ENCODE measurements at places on chromosomes 13 and 19.
A peak's percentile ranks its signal among the peaks of the same experiment; 100 is the strongest.

DNA sequence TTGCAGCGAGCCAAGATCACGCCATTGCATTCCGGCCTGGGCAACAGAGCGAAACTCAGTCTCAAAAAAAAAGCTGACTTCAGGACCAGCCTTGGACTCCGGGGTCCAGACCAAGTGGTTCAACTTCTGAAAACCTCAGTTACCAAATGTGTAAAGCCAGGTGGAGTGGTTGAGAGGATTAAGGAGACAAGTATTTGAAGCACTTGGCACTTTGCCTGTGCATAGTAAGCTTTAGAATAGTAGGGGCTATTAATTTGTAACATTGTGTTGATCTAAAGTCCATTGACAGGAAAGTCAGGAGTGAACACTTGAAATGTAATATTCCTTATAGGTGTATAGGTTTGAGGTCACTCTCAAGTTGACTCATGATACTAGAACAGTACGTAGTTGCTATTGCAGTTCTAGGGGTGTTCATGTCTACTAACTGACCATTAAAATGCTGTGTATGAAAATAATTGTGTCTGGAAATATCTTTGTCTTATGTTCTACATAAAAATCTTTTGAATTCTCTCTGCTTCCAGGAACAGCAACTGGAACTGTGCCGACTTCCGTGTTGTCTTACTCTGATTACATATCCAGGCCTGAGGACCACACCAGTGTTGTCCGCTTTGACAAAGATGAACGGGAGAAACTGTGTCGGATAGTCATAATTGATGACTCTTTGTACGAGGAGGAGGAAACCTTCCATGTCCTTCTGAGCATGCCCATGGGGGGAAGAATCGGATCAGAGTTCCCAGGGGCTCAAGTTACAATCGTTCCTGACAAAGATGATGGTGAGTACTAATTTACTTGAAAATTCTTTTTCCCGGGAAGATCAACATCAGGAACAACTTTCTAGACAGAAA lies 97.4 kb downstream of the FREM2 start:
- DNase-seq = no peak

DNA sequence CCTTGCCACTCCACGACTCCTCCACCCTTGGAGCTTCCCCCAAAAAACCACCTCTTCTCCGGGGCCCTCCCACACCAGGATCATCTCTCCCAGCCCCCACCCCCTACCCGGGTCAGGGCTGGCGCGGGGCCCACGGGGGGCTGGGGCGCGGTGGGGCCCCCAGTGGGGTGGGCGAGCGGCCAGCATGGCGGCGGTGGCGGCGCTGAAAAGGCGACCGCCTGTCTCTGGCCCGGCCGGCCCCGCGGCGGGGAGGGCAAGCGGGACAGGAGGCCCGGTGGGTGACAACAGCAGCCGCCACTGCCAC lies 850 bp downstream of the DYRK1B start:
- DNase-seq = peak; percentile 32

DNA sequence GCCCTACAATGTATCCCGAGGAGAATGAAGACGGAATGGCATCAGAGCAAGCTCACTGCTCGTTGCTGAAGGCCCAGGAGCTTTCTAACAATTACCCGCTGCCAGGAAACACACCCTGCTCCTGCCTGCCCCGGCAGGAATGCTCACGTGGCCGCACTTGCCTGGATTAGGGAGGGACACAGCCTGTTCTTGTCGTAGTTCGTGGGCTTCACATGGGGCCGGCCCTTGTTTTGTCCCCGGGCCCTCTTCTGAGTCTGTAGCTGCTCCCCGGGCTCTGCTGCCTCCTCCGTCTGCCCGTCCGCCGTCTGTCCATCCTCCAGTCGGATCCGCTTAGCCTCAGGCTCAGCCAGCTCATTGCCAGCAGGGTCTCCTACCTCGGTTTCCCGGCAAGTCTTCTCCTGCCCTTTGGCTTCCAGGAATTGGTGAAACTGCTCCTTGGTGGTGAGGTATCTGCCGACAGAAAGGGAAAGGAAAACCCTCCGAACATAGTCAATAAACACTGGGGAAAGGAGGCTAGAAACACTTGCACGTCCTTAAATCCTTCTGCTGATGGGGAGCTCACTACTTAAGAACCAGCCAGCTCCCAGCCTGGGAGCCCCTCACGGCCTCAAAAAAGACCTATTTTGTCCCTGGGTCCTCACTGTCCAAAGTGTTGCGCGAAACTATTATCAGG lies 941 bp downstream of the DUS3L start:
- no peak for DNase-seq

GRCh38 chr13:38980750-38981078 lies 9.9 kb downstream of the STOML3 start:
- DNase-seq = no peak

GRCh38 chr19:9165261-9165660 lies 13.5 kb upstream of the OR7D2 start:
- DNase-seq = no peak

DNA sequence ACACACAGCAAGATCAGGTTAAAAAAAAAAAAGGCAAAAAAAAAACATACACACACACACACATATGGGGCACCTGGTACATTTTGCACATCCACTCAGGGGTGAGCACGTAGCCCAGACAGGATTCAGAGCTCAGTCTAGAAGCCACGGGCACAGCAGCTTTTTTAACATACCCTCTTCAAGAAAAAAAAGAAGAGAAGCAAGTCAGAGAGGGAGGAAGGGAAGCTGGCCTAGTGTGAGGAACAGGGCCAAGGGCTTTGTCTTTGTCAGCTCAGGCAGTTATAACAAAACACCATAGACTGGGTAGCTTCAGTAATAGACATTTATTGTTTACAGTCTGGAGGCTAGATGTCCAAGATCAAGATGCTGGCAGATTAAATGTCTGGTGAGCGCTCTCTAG lies 2.3 kb upstream of the TPM4 start:
- DNase-seq = no peak

Data from AG08396 (cell line).